ENCODE measurements at places on chromosomes 2 and 18. TPM values are rescaled to one million over a fixed set of nuclear protein-coding genes. Genes with fewer than 3 reads are reported as not detected.

DNA sequence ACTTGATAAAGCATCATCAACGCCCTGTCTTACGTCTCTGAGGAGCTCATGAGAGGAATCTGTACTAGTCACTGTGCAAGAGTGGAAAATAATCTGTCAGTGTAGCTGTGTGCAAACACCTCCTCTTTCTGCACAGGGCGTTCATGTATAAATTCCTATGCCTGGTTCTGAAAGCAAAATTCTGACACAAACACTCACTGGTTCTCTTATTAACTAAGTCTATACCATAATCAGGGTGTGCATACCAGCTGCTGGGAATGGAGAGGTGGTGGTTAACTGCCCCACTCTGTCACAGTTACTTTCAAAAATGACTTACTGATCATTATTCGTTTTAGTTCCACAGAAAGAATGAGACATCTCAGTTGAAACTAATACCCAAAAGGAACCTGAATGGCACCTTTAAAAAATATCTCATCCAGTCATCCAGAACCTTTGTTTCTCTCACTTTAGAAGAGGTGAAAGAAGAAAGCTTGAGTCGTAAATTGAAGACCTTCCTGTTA is 35.7 kb downstream of the STK39 start:
- DNase-seq: no peak

DNA sequence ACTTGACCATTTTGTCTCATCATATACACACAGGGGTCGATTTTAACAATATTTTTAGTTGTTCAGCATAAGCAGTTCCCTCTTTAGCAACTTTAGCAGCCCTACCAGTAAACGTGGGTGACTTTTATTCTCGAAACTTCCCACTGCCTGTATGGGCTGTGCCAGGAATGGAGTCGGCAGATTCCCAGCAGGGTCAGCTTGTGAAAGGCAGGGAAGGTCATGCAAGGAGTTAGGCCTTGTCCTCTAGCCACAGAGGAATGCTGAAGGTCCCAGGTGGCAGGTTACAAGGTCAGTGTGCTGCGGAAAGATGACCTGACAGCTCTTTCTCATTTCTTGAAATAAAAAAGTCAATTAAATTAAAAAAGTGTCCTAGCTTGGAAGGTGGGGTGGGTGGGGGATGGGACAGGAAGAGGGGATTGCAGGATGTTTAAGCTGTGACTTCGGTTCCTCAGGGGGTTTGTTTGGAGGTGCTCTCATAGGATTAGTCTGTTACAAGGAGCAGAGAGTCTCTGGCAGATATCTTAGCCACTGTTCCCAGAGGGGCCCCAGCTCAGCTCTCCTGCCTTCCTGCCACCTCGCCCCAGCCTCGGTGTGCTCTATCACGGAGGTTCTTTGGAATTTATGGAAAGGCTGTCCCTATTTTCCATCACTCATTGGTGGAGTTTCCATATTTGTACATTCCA is 21.4 kb downstream of the DRC1 start:
- peak; percentile 38 for DNase-seq

DNA sequence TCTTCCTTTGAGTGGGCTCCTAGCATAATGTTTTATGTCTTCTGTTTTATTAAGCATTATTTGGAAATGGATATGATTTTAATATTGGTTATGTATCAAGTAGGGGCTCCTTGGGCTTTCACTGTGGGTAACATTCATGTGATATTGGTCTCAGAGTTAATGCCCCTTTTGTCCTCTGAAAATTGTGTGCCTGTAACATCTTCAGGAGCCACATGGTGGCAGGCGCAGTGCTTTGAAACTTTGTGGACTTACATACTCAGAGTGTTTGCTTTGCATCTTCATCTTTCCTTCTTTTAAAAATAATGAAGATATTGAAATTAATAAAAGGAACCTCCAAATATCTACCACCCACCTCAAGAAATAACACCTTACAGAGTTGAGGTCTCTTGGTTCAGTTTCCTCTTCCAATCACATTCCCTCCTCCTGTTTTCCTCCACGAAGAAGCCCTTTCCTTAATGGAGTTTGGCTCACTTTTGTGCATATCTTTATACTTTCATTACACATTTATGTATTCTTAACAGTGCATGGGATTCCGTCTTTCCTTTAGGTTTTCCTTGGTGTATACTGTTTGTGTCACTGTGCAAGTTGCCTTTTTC is 73.5 kb downstream of the LIMS1 start:
- DNase-seq: peak; percentile 70

- no peak for DNase-seq
Measured at GRCh38 chr2:224194161-224194560, 155.1 kb upstream of the SERPINE2 start.

CHRNA1 gene
- not detected for polyA plus RNA-seq
